Choroid plexus epithelial cell (primary cell): ENCODE measurements at places on chromosomes 7 and 10.

- DNase-seq, result peak; percentile 90
Measured at GRCh38 chr7:116862234-116862950, at the start of gene CAPZA2. TSS of gene CAPZA2 (plus strand) at chr7:116862587. CDS start at chr7:116862612, 25 bp downstream.

DNA sequence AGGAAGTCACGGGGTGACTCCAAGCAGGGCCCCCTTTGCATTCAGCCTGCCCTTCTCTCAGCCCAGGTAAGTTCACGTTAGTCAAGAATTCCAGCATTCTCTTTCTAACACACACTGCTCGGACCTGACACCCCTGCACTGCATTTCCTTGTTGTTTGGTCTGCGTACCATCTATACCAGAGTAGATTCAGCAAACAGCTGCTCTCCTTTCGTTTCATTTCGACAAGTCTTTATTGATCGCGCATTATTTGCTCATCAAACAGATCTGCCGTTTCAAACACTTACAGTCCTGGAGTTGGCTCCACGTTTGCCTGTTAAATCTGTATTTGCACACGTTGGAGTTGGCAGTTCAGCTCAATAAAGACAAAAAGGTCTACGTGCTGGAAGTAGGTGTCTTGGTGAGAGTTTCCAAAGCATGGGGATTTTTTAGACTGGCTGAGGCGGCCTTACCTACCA lies 495.1 kb downstream of the RPS24 start:
- DNase-seq, result no peak

DNA sequence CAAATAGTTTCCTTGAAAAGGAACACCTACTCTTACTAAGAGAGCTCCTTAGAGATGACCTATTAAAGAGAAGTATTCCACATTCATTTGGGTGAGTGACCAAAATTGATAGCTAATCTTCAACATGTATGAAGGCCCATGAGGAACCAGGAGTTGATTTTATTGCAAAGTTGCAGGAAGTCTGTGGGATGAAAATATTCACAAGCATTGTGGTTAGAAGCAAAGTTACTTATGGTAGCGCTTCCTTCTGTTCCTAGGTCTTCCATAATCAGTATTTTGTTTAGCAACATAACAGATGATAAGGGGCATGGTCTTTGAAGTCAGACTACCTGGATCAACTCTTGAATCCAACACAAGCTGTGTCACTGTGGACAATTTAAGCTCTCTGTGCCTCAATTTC lies 164.5 kb downstream of the DGKB start:
- DNase-seq, result no peak

DNA sequence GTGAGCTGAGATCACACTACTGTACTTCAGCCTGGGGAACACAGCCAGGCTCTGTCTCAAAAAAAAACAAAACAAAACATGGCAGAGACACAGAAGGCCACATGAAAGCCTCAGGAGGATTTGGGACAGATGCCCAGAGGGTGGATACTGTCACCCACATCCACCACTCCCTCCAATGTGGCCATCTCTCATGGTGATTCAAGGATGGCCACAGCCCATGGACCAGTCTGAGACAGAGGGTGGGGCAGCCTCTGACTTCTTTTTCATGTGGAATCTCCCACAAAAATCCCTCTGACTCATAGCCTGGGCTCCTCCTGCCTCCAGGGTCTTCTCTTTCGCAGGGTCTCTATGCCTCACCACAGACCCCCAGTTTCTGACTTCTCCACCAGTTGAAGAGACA lies 59.0 kb upstream of the GTF2I start:
- no peak for DNase-seq

GRCh38 chr10:132519382-132520176 lies 18.0 kb upstream of the INPP5A start:
- no peak for DNase-seq

DNA sequence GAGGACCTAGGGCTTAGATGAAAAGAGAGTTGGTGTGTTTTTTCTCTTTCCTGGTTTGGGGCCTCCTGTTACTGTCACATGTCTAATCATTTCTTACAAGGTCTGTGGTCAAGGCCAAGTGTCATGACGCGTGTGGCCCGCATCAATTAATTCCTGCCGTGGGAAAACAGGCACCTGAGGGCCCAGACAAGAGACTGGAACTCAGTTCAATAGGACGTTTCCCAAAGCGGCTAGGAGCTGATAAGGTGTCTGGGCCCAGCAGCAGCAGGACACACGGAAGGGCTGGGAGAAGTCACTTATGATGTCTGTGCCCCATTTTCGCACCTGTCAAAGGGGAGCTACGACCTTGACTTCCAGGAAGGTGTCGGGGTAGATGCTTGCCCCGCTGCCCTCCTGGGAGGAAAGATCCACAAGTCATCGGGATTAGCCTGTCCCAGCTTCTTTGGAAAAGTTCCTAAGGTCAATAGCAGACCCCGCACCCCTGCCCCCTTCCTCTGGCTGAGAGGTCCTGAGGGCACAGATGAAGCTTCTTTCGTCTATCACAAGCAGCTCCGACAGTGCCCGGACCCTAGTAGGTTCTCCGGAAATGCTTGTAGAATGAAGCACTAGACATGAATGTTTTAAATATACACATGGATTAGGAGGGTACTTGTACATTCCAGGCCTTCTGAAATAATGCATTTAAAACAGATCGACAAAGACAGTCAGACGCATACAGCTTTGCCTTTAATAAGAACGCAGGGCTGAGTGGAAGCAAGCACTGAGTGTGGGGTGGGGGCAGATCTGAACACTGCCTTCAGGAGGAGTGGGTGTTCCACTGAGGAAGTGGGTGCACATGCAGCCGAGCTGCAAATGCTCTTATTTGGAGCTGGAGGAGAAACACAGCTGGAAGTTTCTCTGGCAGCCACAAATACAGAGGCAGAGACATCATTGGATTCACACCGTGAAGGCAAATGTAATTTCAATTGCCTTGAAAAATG lies 237.5 kb upstream of the GRB10 start:
- no peak for DNase-seq

GRCh38 chr10:100734295-100735086 lies 10.9 kb upstream of the PAX2 start:
- DNase-seq, result no peak

DNA sequence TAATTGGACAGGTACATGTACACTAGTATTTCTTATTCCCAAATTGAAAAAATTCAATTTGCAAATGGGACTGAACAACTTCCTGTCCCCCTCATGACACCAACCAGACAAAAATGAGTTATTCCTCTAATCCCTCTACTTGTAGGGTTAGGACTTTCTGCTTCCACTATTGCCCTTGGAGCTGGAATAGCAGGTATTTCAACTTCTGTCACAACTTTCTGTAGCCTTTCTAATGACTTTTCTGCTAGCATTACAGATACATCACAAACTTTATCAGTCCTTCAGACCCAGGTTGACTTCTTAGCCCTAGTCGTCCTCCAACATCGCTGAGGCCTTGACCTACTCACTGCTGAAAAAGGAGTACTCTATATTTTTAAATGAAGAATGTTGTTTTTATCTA lies 6.4 kb downstream of the CYP3A7 start:
- no peak for DNase-seq

DNA sequence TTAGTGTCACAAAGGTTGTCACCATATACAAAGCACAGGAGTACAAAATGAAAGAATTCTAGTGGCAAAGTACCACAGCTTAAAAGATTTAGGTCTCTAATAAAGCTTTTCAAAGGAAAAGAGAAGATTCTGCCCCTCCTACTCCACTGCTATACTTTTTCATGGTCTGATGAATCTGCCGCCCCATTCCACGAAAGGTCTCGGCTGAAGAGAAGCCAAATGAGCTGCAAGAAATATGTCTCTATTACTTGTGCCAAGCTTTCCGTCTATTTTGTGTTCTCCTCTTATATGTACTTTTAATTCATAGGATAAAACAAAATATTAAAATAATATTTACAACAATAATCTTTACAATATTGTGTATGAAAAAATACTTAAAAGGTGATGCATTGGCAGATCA lies 222.6 kb downstream of the ANK3 start:
- DNase-seq, result no peak

- no peak for DNase-seq
Measured at GRCh38 chr10:48473704-48474103, 131.2 kb downstream of the ARHGAP22 start.

GRCh38 chr7:107638594-107638993 lies 22.0 kb upstream of the SLC26A4 start:
- no peak for DNase-seq

DNA sequence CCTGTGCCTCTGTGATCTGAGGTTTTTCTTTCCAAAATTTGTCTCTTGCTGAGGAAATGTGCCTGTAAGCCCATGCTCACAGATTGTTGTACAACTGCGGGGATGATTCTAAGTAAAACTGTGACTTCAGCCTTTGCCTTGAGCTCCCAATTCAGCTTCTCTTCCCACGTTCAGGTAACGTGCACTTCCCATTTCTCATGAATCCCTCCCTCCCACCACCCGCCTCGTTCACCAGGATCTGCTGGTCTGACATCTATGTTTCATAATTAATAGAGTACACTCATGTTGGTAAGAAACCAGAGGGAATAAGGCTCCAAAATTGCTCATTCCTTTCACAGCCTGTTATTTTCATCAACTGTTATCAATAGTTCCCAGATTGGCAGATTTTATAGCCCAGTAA lies 332.6 kb upstream of the TPK1 start:
- no peak for DNase-seq

DNA sequence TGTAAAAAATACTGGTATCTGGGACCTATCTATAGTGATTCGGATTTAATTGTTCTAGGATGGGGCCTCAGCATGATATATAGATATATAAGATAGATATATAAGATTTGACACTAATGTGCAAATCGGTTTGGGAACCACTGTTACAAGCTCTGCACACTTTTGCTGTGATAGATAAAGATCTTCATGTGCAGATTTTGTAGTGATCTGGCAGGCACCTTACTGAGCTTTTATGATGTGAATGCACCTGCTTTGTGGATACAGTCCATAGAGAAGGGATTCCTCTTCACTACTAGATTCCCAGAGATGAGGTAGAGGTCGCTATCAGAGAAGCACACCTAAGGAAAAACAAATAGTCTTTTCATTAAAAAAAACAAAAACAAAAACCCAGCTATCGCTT lies 33.3 kb upstream of the PCGF5 start:
- no peak for DNase-seq

DNA sequence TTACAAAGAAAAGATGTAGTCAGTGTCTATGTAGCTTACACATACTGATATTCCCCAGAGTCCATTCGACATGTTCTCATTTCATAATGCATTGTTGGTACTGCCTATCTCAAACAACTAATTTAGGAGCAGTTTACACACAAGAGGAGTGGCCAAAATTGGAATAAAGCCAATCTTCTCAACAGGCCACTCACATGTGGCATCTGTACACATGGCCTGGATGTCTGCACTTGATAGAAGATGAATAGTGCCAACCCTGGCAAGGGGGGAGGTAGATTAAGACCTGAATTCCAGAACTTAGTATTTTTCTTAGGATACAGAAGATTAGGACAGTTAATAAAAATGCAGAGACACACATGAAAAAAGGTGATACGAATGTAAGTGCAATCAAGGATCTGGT lies 125.3 kb upstream of the STARD3NL start:
- no peak for DNase-seq

DNA sequence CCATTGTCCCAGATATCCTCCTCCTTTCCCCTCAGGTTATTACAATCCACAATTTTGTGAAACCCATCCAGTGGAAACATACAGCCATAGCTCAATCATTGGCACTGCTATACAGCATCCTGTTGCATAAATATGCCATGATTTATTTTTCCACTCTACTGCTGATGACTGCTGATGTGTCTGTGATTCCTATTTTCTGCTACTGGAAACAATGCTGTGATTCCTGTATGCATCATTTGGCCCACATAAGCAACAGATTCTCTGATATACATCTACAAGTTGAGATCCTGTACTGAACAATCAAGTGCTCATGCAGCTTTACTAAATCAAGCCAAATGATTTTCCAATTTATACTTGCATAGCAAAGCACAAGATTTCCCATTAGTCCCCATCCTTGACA lies 39.6 kb downstream of the CUL2 start:
- no peak for DNase-seq

DNA sequence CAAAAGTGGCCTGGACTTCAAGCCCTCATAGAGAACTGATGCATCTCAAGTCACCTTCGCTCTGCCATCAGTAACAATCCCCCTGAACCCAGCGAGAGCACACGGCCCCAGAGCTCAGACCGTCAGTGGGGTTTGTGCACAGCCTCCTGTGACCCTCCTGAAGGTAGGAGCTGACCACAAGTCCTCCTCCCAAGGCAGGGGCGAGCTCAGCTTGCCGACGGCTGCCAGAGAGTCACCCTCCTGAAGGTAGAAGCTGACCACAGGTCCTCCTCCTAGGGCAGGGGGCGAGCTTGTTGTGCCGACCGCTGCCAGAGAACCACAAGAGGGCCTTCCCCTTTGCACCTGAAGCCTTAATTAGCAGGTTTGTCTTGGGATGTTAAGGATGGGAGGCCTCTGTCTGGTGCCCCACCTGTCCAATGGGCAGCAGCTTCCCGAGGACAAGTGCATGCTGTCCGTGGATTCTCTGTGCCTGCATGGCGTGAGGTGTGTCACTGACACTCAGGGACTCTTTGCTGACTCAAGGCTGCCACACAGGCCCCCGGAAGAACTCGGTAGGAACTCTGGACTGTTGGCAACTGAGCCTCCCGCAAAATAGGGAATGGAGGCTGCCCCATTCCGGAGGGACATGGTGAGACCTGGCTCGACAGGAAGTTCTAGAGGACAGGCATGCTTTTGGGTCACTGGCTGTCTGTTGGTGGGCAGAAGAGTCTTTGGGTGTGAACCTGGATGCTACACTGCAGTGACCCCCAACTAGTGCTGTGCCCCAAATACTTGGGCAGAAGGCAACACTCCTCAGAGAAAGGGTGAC lies 487.4 kb downstream of the DNAJB6 start:
- DNase-seq, result no peak

DNA sequence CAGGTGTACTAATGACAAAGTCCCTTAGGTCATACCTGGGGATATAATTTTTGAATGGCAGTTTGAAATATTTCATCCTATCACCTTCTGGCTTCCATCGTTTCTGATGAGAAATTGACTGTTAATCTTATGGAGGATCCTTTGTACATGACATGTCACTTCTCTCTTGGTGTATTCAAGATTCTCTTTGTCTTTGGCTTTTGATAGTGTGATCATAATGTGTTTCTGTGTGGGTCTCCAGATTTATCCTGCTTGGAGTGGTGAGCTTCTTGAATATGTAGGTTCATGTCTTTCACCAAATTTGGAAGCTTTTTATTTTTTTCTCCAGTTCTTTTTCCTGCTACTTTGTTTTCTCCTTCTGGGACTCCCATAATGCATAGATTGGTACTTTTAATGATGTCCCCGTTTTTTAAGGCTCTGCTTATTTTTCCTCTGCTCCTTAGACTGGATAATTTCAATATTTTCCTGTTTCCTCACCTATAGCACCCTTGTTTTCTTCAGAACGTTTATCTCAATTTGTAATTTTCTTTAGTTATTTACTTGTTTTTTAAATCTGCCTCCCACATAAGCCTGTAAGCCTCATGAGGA lies 4.4 kb downstream of the RBM33 start:
- DNase-seq, result no peak

- peak; percentile 63 for DNase-seq
Measured at GRCh38 chr7:74202841-74203556, 6.8 kb upstream of the LAT2 start.

- peak; percentile 58 for DNase-seq
Measured at GRCh38 chr10:70145666-70146488, 623 bp downstream of the TYSND1 start.

- no peak for DNase-seq
Measured at GRCh38 chr10:33506391-33506790, 171.9 kb upstream of the NRP1 start.

GRCh38 chr10:62384057-62384446 lies 9.9 kb downstream of the ZNF365 start:
- peak; percentile 19 for DNase-seq

- DNase-seq, result no peak
Measured at GRCh38 chr10:88115968-88116367, 252.5 kb downstream of the PTEN start.
